ENCODE measurements at places on chromosomes 4 and X. TPM values are rescaled to one million over a fixed set of nuclear protein-coding genes. Genes with fewer than 3 reads are reported as not detected.

Gene GAB1
- total RNA-seq, result 7.0 TPM

DNA sequence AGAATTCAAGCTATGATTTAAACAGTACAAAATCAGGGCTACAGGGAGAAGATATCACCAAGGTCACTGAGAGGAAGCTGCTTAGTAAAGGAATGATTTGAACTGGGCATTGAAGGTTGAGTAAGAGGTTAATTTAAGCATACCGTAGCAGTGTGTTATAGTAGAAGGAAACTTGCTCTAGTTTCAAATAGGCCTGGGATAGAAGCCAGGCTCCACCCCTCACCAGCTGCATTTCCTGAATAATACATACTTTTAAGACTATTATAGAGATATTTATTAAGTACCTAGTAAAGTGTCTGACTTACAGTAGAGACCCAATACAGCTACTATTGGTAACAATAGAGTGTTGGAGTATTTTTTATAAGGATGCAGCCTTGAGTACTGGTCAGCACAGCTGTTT, 118.0 kb upstream of the GLRA2 start:
- H3K4me3 ChIP-seq, result no peak overlapping the region
- no peaks in the 10 kb centered on the region for H3K27me3 ChIP-seq
- no peak overlapping the region for H3K27ac ChIP-seq
- no peaks in the 10 kb centered on the region for H3K36me3 ChIP-seq
- DNase-seq, result no peak

- no peak for DNase-seq
- no peaks in the 10 kb centered on the region for H3K4me1 ChIP-seq
- no peaks in the 10 kb centered on the region for H3K36me3 ChIP-seq
- no peak overlapping the region for H3K27ac ChIP-seq
These were observed 130.1 kb upstream of the TECRL start for GRCh38 chr4:64539234-64539849.

Gene HSFX2
- not detected for total RNA-seq

Gene CLDN2
- 48.4 TPM for total RNA-seq

Gene PDE6B
- total RNA-seq, result 1.9 TPM

Gene RASL11B
- 0.49 TPM for total RNA-seq

DNA sequence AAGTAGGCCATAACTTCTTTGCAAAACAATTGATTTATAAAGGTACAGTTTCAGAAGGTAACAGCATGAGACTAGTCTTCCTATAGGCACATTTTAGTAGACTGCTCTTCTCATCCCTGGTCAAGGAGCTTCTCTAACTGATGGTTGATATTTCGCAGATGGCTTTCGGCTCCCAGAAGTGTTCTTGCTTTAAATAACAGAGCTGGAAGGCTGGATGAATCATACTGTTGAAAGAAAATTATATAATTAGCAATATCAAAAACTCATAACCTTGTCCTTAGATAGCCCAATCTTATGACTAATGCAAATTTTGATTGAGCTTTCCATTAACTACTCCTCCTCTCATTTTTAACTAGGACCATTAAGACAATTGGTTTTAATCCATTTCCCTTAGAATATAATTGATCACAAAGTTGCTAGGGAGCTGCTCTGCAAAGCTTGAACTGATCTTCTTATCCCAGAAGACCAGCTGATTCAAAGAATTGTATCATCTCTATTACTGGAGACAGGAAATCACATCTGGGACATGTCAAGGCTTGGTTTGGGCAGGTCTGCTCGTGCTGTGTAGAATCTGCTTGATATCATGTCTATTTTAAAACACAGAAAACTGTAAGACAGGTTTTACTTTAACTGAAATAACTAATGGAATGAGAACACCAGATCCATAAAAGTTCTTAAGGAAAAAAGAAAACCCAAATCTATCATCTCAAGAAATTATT, 38.6 kb downstream of the CENPU start:
- DNase-seq, result no peak
- no peaks in the 10 kb centered on the region for H3K4me1 ChIP-seq
- no peak overlapping the region for H3K4me3 ChIP-seq
- H3K27ac ChIP-seq, result no peak overlapping the region
- no peaks in the 10 kb centered on the region for H3K36me3 ChIP-seq
- no peaks in the 10 kb centered on the region for H3K27me3 ChIP-seq

DNA sequence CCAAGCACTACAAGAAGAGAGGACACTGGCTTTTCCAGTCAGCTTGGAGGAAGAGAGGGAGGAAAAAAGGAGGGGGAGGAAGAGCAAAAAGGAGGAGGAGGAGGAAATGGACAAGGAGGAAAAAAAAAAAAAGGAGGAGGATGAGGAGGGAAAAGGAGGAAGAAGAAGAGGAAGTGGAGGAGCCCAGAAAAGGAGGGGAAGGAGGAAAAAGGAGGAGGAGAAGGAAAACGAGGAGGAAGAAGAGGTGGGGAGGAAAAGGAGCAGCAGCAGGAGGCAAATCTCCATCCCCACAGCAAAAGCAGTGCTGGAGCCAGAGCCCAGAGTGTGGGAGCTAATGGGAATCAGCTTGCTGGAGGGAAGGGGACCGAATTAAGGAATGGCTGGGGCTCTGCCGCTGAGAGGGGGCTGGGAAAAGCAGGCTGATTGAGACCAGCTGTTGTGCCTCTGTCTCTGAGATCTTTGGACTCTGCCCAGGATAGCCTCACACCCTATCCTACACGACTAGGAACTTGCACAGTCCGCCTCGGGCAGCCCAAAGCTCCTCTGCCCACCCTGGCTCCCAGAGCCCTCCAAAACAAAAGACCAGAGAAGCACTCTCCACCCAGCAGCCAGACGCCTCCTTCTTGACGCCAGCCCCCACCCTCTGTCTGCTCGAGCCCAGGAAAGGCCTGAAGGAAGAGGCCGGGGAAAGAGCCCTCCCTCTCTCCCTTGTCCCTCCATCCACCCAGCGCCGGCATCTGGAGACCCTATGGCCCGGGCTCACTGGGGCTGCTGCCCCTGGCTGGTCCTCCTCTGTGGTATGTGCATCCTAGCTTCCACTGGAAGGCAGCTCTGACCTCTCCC, at the start of gene XPNPEP2:
TSS of gene XPNPEP2 (plus strand) at position 514 of the 843 bp plus-strand sequence. CDS start at position 749, 235 bp downstream.
- H3K4me1 ChIP-seq, result peaks cover 4% of the 10 kb centered on the region
- H3K27ac ChIP-seq, result no peak within 1 kb of the TSS
- H3K4me3 ChIP-seq, result no peak within 1 kb of the TSS
- H3K27me3 ChIP-seq, result no peaks in the 10 kb centered on the region
- DNase-seq, result no peak

DNA sequence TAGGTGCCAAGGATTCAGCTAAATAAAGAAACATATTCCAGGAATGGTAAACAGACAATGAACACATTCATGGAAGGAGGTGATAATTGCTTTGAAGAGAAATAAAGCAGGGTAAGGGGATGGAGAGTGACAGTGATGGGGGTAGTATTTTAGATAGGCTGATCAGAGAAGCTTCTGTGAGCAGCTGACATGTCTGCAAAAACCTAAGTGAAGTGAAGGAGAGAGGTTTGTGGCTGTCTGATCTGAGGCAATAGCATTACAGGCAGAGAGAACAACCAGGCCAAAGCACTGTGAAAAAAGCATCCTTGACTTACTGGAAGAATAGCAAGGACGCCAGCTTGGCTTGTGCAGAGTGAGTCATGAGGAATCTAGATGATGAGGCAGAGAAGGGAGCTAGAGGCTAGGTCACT, 271.9 kb upstream of the GATB start:
- no peak overlapping the region for H3K27ac ChIP-seq
- H3K36me3 ChIP-seq, result no peaks in the 10 kb centered on the region
- H3K4me1 ChIP-seq, result no peaks in the 10 kb centered on the region
- no peaks in the 10 kb centered on the region for H3K27me3 ChIP-seq

Gene PLXNA3
- 3.4 TPM for total RNA-seq

GRCh38 chr4:25575611-25576010, 80.0 kb upstream of the SLC34A2 start:
- no peaks in the 10 kb centered on the region for H3K4me1 ChIP-seq
- H3K36me3 ChIP-seq, result no peaks in the 10 kb centered on the region
- no peak overlapping the region for H3K4me3 ChIP-seq

GRCh38 chrX:15496824-15497223, 3.7 kb upstream of the PIR start:
- H3K4me3 ChIP-seq, result no peak overlapping the region
- H3K4me1 ChIP-seq, result no peaks in the 10 kb centered on the region
- no peak for DNase-seq
- no peak overlapping the region for H3K27ac ChIP-seq
- no peaks in the 10 kb centered on the region for H3K27me3 ChIP-seq
- no peaks in the 10 kb centered on the region for H3K36me3 ChIP-seq
